ENCODE measurements at places on chromosomes 6 and 20.

DNA sequence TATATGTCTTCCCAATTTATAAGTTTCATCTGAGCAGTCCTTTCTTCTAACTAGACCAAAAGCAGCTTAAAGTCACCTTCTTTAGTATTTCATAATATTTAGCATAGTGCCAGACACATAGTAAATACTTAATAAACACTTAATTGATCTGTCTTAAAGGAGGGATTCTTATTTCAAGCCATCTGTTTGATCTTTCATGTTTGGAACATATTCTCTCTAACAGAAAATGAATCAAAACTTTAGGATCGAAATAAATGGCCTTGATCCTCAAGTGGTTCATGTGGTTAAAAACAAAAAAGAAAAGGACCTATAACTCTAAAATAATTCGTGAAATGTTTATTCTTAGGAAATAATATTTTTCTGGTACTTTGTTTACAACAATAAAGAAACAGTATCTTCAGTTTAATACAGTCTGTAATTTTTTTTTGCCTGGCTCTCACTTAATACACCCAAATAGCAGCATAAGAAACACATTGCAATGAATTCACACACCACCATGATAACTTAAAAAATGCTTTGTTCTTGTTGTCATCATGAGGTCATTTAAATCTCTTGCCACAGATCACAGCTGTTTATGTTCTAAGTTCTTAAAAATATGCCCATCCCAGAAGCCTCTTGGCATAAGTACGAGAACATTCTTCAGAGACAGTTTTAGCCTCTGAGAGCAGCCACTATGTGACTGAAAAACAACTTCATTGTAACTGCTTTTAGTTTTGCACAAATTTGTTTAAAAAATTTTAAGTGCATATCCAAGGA is 48.1 kb downstream of the ESF1 start:
- DNase-seq, result no peak

GRCh38 chr6:17036065-17036393 is 65.8 kb upstream of the STMND1 start:
- DNase-seq, result no peak

DNA sequence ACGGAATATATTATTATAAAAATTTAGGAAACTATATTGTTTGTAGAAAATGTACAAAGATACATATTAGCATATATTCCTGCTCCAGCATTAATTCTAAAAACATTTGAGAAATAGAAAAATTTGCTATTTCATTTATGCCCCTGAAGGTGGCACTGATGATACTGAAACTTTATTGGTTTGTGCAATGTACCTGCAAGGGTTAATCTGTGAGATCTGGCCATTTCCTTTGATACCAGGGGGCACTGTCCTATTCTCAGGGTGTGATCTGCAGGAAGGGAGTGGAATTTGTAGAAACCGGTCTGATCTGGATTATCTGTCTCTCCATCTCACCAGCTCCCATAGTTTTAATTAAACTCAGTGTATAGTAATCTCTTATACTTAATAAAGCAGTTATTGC is 625.1 kb upstream of the IMPG1 start:
- DNase-seq, result peak; percentile 19

- DNase-seq, result no peak
These were observed 66.1 kb downstream of the SYNE1 start for GRCh38 chr6:152571089-152571488.

GRCh38 chr6:77620278-77620882 is 32.5 kb upstream of the MEI4 start:
- DNase-seq, result no peak

DNA sequence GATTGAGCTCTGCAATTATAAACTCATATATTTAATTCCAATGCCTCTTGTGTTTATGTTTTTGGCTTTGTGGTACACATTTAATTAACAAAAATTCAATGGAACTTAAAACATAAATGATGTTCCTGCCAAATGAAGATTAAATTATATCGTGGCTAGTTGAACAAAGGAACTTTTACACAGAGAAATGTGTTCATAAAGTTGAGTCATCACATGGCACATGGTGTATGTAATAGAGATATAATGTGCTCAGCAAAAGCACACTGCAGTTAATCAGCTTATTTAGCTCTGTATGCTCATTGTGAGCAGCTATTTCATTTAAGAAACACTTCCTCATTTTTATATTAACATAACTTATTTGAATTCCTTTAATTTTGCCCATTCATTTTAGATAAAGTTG is 1295.6 kb upstream of the CITED2 start:
- DNase-seq, result no peak

DNA sequence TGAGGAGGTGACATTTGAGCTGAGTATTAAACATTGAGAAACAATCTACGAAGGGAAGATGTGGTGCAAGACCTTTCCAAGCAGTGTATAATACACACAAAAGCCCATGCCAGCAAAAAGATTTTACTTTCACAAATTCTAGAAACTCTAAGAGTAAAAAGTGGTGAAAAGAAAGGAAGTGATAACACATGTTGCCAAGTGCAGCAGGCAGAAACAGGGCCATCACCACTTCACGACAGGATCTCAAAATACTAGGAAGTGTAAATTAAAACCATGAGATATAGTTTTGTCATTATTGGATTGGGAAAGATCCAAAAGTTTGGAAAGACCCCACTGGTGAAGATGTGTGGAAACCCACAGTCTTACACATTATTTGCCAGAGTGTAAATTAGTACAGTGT is 1.7 kb upstream of the ENTPD6 start:
- DNase-seq, result no peak

GRCh38 chr20:49480236-49480635 is 2.2 kb downstream of the KCNB1 start:
- DNase-seq, result no peak

- no peak for DNase-seq
These were observed 58.1 kb upstream of the AFDN start for GRCh38 chr6:167768471-167769215.

DNA sequence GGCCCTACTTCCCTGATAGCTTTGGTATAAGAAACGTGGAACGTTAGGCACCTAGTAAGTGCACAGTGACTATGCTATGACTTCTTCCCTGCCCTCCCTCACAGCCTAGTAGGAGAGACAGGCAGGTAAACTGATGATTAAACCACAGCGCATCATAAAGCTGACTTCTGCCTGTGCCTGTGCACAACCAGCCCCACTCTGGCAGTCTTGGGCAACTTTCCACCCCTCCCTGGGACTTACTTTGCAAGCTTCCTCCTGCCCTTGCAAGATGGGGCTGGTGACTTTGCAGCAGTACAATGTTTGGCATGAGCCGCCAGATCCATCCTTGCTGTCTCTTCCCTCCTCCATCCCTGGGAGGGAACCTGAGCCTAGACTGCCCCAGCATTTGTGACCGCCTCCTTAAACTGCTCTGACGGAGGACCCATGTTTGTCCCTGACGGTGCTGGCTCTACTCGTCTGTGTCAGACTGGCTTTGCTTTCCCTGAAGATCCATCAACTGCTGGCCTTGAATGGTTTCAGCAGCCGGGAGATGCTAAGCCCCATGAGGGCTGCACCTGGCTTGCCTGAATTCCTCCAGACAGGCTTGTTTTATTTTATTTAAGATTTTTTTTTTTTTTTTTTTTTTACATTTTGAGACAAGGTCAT is 36.1 kb downstream of the EFCAB8 start:
- DNase-seq, result no peak

- DNase-seq, result no peak
These were observed 329.3 kb upstream of the IRAK1BP1 start for GRCh38 chr6:78538002-78538401.

- peak; percentile 10 for DNase-seq
These were observed 36.3 kb downstream of the RNF146 start for GRCh38 chr6:127302728-127303660.

- no peak for DNase-seq
These were observed 98.2 kb upstream of the DTNBP1 start for GRCh38 chr6:15761045-15761502.

- DNase-seq, result no peak
These were observed 120.4 kb downstream of the RNGTT start for GRCh38 chr6:88843040-88843439.

DNA sequence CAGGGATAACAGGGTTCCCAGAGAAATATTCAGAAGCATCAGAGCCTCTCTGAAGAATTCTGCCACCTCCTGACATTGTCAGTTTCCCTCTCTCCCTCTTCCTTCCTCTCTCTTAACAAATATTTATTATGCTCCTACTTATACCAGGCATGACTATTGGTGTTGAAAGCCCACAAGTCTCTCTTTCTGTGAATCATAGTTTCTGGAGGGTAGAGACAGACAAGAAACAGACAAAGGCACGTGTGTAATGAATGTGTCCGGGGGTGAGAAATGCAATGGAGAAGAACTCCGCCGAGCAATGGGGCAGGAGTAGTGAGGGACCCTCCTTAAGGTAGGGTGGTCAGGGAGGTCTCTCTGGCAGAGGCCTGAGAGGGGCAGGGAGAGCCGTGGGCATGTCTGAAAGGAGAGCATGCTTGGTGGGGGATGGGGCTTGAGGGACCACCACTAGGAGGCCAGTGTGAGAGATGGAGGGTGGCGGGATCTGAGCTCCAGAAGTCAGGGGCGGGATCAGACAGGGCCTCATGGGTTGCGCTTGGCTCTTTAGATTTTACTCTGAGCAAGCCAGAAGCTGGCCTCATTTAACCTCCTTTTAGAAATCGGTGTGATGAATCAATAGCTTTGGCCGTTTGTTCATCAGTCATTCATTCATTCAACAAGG is 57.3 kb downstream of the EYA2 start:
- no peak for DNase-seq

GRCh38 chr20:62601714-62602113 is 40.6 kb upstream of the SLCO4A1 start:
- DNase-seq, result no peak

- no peak for DNase-seq
These were observed 118.9 kb upstream of the NHSL1 start for GRCh38 chr6:138618168-138618567.

DNA sequence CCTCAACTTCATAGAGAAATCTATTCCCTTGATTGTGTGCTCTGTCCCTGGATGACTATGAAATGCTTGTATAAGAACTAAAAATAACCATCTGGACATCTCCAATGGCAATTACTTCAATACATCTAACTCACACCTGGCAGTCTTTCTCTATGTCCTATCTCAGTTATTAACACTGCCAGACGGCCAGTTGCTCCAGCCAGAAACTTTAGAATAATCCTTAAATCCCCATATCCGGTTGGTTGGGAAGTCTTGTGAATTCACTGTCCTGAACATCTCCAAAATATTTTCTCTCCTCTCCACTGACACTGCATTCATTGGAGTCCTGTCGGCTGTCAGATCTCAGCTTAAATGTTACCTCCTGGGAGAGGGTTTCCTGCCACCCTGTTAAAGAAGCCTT is 12.2 kb upstream of the LAMA2 start:
- DNase-seq, result no peak

DNA sequence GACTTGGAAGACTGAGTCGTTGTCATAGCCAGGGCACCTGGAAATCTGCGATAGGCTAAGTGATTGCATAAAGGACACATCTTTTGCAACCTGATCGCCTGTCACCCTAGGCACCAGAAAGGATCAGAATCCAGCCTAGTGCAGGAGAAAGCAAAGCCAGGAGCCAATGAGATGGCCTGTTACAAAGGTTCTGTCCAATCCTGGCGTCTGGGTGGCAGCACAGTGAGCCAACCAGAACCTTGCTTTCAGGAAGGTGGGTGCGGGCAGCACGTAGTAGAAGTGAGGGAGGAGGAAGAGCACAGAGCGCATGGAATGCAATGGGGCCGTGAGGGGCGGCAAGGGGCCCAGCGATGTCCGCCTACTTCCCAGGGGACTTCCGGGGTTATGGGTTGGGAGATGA is 120.4 kb upstream of the GGTLC1 start:
- DNase-seq, result no peak

DNA sequence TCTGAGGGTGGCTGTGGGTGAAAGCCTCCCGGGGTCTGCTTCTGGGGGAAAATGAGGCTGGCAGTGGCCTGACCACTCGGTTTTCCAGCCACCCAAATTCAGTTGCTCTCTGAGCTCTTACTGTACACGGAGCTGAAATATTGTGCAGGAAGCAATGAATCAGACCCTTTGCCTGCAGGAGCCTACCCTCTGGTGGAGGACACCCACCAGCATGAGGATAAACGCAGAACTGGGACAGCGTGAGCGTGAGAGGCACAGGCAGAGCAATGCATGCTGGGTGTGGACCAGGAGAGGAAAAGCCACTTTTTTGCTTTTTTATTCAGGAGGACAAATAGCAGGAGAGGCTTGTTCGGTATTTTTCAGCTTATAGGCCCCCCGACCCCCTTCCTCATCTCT is 298.0 kb downstream of the QKI start:
- no peak for DNase-seq

GRCh38 chr6:105641504-105641903 is 238.6 kb upstream of the PREP start:
- no peak for DNase-seq

- no peak for DNase-seq
These were observed 67.7 kb downstream of the TMEM244 start for GRCh38 chr6:129793447-129793846.

DNA sequence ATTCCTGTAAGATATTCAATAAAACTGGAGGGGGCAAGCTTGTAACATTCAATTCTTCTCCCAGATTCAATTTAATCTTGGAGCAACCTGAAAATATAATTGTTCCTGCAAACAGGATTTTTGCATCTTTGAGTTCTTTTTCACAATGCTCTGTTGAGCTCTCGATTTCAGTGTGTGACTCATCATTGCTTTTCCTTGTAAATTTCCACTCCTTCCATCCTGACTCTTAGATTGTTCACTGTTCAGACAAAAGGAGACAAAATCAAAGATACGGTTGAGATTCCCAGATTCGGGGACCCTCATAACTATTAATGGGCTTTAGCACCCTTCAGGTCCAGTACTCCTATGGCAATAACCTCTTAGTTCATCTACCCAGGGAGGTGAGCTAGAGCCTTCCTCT is 571.9 kb upstream of the CHD6 start:
- no peak for DNase-seq

DNA sequence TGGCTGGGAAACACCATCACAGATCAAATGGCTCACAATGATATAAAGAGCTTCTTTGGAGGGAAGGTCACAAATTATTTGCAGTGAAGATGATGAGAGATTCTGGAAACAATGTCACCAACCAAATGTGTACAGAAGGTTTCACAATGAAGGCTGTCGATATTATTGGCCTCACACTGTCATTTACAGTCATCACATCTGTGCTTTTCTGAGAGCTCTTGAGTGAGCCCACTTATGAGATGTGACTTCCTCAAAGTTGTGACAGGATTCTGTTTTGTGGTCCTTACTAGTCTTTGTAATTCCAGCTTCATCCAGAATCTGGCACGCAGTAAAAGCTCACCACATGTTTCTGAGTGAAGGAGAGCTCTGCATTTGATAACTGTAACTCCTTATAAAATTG is 133.6 kb downstream of the LMBRD1 start:
- no peak for DNase-seq

GRCh38 chr6:158914923-158915322 is 85.1 kb downstream of the RSPH3 start:
- no peak for DNase-seq

GRCh38 chr6:91994787-91995186 is 1407.9 kb upstream of the MAP3K7 start:
- DNase-seq, result no peak

GRCh38 chr6:169112483-169113320 is 140.9 kb downstream of the THBS2 start:
- DNase-seq, result no peak

DNA sequence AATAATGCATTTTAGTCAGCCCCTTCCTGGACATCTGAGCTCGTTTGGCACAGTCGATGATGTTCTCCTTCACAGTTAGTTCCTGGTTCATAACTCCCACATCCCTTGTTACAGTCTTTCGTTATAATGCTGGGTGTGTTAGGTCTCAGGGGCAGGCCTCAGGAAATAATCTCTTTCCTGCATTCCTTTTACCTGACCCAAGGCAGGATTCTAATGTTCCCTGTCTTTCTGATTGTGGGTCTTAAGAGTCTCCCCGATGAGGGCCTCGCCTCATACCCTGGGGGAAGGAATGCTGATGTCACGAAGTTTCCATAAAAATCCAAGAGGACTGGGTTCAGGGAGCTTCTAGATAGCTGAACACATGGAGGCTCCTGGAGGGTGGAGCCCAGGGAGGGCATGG is 104.0 kb upstream of the CARMIL1 start:
- no peak for DNase-seq

Data from kidney (tissue), 22 donors.